ENCODE measurements at places on chromosomes 6 and 20.
A peak's percentile ranks its signal among the peaks of the same experiment; 100 is the strongest.

GRCh38 chr6:43368259-43369160 lies 937 bp downstream of the ZNF318 start:
- DNase-seq, result peak; percentile 3

- no peak for DNase-seq
Measured at GRCh38 chr6:152977556-152977955, 5.3 kb downstream of the FBXO5 start.

DNA sequence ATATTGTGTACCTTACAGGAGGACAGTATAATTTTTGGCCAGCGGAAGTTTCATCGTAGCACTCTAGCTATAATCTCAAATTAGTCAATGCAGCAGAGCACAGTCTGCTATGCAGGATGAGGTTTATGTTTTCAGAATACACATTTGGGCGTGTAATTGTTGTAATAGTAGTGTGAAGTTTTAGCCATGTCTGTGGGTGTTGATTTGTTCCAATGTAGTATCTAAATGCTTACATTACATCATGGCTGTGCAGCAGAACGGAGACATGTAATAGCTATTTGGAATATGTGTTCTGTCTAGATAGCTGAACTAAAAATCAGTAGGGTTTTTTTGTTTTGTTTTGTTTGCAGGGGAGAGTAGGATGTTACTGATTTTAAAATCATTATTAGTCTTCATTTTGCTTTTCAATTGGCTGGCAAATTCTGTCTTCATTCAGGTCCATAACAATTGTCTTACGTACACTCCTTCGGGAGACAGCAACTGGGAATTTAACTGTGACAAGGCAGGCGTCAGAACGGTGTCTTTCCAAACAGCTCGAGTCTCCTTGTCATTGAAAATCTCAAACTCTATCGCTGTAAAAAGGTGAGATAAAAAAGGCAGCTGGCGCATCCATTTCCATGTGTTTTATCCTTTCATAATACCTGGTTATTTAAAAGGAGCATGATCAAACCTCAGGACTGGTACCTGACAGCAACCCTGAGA lies 65.1 kb upstream of the CDH4 start:
- peak; percentile 25 for DNase-seq

- DNase-seq, result no peak
Measured at GRCh38 chr6:149138089-149138488, 179.4 kb upstream of the TAB2 start.

- DNase-seq, result no peak
Measured at GRCh38 chr6:81253821-81254220, 498.7 kb downstream of the TENT5A start.

DNA sequence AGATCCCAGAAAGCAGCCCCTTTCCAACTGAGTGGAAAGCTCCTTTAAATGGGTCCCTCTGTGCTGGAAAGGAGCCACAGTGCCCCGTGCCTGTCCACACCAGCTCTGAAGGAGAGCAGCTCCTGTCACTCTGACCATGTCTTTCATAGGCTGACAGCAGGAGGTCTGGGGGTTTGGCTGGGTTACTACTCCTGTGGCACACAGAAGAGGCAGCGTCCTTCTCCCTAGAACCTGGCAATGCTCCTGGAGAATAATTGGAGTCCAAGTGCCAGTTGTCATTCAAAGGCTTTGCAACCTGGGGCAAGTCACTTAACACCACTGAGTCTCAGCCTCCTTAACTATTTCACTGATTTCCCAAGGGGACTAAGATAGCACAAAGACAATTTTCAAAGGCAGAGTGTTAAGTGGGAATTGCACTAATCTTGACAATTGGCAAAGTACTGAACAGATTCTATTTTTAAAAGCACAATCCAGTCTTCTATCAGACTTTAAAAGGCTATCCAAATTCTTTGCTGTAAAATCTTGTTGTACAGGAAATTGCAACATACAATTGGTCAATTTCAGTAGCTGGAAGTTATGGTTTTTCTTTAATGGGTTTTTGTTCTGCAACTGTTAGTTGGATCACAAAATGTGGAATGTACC lies 457.2 kb downstream of the KIF16B start:
- DNase-seq, result no peak

- no peak for DNase-seq
Measured at GRCh38 chr20:51275826-51276225, 252.9 kb upstream of the KCNG1 start.

- DNase-seq, result no peak
Measured at GRCh38 chr20:10402938-10403608, 30.9 kb downstream of the MKKS start.

Data from hippocampal formation (tissue), 2 donors.